Left ventricle myocardium inferior (tissue), 1 donor: ENCODE measurements at places on chromosomes 5 and 9. TPM values are rescaled to one million over a fixed set of nuclear protein-coding genes. Genes with fewer than 3 reads are reported as not detected.

LIX1 gene
- not detected for total RNA-seq

PAX5 gene
- total RNA-seq, result not detected

STPG3 gene
- total RNA-seq, result 0.58 TPM

LURAP1L gene
- 2.6 TPM for total RNA-seq

KIAA1191 gene
- 91.6 TPM for total RNA-seq

PCDH12 gene
- total RNA-seq, result 7.6 TPM

CSF2 gene
- not detected for total RNA-seq

NSMF gene
- 9.8 TPM for total RNA-seq

DND1 gene
- total RNA-seq, result 0.47 TPM

CXCL14 gene
- total RNA-seq, result 0.49 TPM

ADAMTS19 gene
- total RNA-seq, result 0.38 TPM

ADAMTS16 gene
- not detected for total RNA-seq

PCDHGA4 gene
- 7.3 TPM for total RNA-seq

ACER2 gene
- 3.8 TPM for total RNA-seq

TXNDC8 gene
- total RNA-seq, result not detected

RNF208 gene
- total RNA-seq, result 31.5 TPM

NR6A1 gene
- total RNA-seq, result 1.0 TPM

PRR16 gene
- total RNA-seq, result 15.3 TPM

SLC12A2 gene
- total RNA-seq, result 11.5 TPM

SLC34A3 gene
- total RNA-seq, result not detected

PLPP7 gene
- 120 TPM for total RNA-seq
